Activated T-cell treated with anti-CD3 and anti-CD28 coated beads, Interleukin-2, amount 50 U/mL, for 4 hours (primary cell): ENCODE measurements at places on chromosomes 1 and 21.

DNA sequence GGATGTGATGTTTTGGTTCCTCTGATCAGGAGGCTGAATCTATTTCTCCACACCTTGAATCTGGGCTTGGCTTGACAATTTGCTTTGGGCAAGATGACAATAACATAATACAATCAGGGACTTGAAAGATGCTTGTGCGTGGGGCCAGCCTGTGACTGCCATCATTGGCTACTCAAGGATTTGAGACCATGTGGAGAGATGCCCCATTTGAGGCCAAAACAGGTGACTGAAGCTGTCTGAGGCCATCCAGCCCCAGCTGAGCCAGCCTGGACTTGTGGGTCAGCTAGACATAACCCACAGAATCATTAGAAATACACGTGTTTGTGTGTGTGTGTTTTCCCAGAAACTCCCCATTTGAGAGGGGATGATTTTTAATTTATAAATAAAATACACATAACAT lies 421.5 kb downstream of the PTPRU start:
- no peak for DNase-seq

GRCh38 chr1:223223091-223223995 lies 80.3 kb upstream of the TLR5 start:
- no peak for DNase-seq

DNA sequence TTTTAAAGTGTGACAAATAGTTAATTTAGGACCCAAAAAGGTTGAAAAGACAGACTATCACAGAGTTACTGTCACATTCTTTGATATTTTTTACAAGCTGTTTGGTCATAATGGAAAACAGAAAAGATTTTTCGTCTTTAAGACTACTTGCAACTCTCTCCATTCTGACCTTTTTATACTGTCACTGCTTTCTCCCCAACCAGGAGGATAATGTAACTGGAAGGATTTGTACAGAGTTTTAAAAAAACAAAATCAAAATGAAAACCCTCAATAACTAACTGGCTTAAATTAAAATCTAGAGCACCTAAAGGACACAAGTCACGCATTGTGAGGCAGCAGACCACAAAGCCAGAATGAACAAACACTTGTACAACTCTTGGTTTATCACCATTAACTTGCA lies 257.7 kb downstream of the FAF1 start:
- DNase-seq = no peak

DNA sequence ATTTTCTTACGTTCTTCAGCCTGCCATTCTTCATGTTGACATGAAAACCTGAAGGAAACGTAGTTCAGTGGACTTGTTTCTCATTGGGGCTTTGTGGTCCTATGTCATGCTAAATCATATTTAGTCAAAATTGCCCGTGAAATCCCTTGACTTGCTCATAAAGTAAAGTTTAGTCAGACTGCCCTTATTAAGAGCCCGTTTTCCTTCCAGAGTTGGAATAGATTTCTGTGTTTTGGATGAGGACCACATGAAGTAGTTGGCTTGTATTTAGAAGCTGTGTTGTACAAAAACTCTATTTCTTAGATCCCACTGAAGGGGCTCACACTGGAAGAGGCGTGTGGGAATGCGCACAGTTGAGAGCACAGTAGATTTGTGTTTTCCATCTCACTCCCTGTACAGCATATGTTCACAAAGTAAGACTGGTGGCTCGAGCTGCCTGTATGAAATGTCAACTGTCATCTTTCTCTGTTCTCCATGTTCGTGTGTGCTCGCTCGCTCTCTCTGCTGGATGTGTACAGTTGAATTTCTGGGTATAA lies 42.4 kb downstream of the CAMTA1 start:
- DNase-seq = no peak

DNA sequence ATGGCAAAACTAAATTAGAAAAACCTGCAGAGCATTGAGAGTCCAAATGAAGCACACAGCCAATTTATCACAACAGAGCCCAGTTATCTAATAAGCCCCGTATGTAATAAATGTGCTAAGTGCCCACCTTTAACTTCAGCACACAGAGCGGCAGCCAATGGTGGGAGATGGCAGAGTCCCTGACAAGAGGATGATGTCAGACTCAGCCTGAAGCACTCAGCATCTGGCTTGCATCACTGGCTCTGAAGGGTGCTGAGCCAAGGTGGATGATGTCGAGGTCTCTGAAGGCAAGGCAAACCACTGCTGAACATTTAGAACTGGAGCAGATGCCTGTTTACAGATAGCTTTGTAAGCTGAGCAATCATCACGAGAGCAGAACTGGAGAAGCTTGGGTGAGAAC lies 118.3 kb downstream of the NUF2 start:
- no peak for DNase-seq

DNA sequence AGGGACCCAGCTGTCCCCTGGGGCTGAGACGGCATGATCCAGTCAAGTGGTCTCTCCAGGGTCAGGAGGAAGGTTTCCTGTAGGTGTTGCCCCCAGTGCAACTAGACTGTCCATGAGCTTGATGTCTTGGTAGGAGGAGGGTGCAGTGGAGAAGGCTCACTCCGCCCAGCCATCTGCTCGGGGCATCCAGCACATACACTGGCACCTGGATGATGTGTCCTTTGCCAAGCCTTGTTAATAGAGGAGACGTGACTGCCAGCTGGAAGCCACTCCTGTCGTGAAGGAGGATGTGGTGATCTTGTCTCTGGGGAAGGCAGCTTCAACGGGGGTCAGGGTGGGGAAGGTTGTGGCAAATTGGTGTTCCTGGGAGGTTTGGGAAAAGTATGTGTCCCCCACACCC lies 6.2 kb downstream of the DISP3 start:
- no peak for DNase-seq

DNA sequence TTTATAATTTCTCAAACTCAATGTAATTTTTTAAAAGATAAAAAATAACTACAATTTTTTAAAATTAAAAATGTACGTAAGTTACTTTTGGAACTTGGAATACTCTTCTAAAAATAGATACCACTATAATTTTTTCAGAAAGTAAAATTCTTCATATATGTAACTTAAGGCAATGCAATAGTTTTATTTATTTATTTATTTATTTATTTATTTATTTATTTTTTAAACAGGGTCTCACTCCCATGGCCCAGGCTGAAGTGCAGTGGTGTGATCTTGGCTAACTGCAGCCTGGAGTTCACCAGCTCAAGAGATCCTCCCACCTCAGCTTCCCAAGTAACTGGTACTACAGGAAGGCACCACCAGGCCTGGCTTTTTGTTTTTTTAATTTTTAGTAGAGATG lies 3.1 kb upstream of the KRTAP23-1 start:
- no peak for DNase-seq
